ENCODE measurements at places on chromosomes 16 and 17.

GRCh38 chr16:85136702-85137322 lies 24.5 kb upstream of the CIBAR2 start:
- DNase-seq = no peak

- no peak for DNase-seq
Observed at GRCh38 chr16:86099326-86099725, 200.4 kb downstream of the IRF8 start.

DNA sequence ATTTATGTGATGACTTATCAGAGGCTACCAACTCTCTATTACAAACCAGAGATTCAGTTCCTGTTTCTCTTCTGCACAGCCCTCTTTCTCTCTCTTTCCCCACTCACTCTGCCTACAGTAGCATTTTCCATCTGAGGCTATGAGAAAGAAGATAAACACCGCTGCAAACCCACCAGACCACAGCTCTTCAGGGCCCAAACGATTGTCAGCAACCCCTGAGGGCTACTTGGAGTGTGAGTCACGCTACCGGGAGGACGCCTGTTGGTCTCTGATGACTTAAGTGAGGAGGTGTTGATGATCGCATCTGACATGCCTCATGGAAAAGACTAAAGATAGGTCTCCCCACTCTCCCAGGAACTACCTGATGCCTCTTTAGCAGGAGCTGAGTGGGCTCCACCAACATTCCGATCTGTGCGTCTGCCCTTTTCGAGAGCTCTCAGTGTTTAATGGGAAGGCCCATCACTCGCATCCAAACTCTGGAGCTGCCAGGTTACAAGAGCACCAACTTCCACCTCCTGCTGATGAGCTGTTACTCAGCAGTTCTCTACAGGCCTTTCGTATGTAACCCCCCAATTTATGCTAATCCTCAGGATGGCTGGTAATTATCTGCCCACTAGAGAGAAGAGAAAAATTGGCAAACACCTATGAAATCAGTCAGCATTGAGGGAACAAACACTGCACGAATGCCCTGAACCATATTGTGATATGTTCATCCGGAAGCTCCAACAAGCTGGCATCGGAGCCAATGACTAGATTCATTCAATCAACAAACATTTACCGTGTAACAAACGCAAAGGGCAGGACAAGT lies 9.2 kb downstream of the GRIN2A start:
- no peak for DNase-seq

DNA sequence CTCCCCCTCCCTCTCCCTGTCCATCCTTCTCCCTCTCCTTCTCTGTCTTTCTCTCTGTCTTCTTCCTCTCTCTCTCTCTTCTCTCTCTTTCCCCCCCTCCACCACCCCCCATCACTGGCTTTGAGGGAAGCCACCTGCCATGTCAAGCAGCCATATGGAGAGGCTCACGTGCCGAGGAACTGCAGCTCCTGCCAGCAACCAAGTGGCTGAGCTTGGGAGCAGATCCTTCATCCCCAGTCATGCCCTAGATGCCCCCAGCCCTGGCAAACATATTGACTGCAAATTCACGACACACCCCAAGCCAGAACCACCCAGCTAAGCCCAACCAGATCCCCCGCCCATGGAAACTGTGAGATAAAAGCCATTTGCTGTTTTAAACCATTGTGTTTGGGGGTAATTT lies 40.9 kb upstream of the RBFOX3 start:
- no peak for DNase-seq

- DNase-seq = no peak
Observed at GRCh38 chr17:36196131-36196486, 449 bp downstream of the CCL3L1 start.

- no peak for DNase-seq
Observed at GRCh38 chr16:89613231-89613953, at the start of gene DPEP1. Gene DPEP1 (plus strand): TSS chr16:89613642. CDS start chr16:89630411, 16,769 bp downstream.

DNA sequence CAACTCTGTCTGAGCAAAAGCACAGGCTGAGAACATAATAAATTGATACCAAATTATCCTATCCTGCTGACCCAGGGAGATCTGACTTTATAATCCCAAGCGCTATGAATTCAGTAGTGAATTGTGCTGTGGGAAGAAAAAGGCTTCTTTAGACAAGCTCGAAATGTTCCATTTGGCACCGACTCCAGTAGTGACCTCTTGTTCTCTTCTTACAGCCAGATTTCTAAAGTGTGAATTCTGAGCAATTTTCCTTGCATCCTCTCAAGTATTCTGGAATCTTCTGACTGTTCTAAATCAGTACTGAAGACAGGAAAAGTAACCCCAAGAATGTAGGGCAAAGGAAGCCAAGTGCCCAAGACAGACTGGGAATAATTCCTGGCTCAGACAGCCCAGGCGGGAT lies 58.2 kb downstream of the CDYL2 start:
- DNase-seq = no peak

DNA sequence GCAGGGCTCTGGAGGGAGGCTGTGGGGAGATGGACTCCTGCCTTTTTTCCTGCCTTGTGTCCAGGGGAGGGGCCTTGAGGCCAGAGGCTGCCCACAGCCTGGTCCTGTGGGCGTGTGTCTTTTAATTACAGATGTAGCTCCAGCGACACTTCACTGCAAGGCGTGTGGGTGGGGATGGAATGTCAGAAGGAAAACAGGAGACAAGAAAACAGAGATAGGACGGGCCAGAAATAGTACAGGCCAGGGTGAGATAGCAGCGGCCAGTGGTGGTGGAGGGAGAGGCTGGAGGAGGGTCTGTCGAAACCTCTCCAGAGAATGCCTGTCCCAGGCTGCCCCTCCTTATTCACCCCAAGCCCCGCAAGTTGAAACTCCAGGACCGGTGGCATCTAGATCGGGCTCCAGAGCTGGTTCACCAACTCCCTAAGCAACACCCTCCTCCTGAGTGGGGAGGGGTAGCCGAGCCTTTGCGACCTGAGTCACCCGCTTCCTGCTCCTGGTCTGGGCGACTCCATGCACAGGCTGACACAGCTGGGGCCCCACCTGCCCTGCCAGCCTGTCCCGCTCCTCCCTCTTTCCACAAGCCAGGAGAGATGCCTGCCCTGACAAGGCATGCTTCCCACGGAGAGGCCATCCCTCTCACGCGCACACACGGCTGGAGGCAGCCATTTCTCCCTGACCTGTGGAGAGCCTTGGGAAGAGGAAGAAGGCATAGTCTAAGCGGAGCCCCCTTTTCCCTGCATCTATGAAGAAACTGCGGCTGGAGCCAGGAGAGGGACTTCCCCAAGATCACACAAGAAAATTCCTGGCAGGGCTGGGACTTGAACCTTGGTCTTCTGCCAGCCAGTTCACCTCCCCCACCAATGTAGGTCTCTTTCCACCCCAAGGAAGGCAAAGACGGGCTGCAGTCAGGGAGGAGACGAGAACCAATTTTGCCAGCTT lies 6.6 kb upstream of the JUP start:
- no peak for DNase-seq

DNA sequence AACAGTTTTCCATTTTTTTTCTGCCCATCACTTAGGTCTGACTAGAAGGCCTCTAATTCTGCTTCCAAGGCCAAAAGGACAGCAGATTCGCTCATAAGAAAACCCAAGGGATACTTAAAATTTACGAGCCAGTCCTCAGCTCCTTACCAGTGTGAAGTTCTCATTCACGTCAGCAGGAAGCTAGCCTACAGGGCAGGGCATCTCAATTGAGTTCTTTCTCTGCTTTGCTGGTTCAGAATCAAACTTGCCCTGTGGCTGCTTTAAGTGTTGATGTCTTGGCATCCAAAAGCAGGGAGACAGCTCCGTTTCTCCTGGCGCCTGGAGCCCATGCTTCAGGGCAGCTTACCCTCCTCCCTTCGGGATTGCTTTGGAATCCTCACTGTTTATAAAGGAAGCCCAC lies 136.0 kb downstream of the ANKFN1 start:
- no peak for DNase-seq

DNA sequence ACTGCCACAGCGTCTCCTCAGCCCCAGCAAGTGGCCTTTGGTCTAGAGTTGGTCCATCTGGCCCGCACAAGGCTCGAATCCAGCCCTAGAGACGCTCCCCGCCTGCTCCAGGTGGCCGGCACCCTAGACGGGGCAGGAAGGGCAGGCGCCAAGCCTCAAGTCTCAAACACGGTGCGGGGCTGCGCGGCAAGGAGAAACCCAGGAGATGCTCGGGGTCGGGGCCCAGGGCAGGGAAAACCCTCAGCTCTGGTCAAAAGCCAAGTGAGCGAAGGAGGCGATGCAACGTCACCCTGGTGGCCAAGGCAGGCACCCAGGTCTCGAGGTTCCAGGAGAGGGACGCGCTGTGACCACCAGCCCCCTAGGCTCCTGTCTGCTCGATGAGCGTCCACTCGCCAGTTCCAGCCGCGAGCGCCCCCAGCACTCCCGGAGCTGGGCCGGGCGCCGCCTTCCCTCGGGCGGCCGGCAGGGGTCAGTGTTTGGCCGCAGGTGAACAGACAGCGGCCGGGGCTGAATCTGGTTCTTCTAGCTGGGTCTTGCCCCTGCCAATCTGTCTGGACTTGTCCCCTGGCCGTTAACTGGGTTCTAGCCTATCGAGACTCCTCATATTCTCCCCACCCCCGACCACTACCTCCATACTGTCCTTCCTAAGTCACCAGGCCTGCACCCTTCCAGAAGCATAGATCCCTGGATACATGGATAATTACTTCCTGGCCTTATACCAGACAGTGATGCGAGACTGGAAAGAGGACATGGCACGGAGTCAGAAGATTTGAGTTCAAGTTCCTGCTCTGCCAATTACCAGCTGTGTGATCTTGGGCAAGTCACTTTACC lies 44.0 kb downstream of the PRAC1 start:
- DNase-seq = peak; percentile 61

GRCh38 chr16:66395806-66396555 lies 29.5 kb downstream of the CDH5 start:
- no peak for DNase-seq

DNA sequence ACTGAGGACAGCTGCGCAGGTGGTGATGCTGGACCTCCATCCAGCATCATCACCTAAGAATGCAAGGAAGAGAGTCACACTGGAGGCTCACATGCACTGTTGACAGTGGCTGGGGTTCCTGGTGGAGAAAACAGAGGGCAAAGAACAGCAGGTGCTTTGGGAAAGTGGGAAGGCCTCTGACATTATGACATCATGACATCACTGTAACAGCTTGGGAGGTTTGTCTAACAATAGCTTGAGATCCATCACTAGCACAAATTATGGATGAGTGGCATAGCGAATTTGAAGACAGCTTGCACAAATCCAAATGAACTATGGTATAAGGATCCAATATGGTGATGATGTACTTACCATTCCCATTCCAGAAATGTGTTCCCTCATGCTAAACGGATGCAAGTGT lies 226.5 kb upstream of the MPHOSPH6 start:
- no peak for DNase-seq

DNA sequence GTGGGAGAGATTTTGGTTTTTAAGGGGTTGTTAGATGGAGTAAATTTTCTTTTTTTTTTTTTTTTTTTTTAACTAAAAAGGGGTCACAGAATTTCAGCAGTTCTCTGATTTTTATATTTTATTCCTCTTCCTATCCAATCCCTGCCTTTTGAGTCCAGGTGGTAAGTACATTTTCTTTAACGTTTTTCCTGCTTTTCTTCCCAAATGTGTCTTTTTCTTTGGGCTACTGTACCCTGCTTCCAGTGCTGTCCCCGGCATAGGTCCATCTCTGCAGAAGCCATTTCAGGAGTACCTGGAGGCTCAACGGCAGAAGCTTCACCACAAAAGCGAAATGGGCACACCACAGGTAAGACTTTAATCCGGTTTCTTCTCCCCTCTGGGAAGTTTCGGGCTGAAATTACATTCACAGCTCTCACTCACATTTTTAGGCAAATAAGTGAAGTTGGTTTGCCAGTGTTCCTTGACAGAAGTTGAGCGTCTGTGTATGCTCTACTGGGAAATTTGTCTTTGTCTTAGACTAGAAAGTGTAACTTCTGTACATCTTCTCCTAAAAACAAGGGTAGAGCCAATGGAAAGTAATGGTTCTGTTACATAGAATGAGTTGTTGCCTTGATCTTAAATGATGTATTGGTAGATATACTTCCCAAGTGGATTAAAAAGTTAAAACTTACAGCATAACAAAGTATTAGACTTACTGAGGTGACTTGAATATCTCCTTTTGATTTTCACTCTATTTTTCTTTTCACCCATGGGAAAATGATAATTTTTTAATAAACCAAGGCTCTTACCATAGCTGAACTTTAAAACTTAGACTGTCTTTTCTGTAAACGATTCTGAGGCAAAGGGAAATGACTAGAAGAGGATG lies 54.5 kb downstream of the TUBD1 start:
- no peak for DNase-seq

DNA sequence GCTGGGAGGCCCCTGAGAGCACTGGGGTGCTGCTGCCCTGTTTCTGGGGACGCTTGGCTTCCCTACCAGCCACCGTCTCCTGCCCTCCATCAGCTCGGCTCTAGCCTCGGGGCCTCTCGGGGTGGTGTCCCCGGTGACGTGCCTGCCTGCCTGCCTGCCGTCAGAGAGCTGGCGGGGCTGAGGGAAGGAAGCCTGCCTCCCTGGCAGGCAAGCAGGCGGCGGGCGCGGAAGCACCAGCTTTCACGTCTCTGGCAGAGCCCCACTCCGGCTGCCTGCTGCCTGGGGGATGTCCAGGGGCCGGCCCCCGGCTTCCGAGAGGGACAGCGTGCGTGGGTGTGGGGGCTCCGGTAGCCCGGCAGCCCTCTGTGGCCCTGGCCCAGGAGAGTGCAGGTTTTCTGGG lies 9.3 kb downstream of the CENPX start:
- no peak for DNase-seq

- no peak for DNase-seq
Observed at GRCh38 chr17:11326492-11326891, 85.5 kb downstream of the SHISA6 start.

DNA sequence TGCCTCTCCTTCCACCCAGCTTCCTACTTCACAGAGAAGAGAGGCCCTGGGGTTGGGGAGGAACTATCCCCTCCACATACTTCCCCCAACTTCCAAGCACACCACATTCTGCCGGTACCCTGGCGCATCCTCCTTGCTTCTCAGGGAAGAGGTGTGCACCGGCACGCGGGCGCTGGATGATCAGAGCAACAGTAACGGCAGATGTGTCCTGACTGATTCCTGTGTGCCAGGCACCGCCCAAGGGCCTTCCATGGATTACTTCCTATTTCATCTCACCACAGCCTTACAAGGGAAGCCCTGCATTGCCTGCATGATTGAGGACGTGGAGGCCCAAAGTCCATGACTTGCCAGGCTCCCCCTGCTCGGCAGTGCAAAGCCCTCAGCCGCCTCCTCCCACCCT lies 21.1 kb upstream of the MLKL start:
- no peak for DNase-seq

Data from NCI-H1436 (cell line).